ENCODE measurements at places on chromosomes 1 and 21.
A peak's percentile ranks its signal among the peaks of the same experiment; 100 is the strongest.

DNA sequence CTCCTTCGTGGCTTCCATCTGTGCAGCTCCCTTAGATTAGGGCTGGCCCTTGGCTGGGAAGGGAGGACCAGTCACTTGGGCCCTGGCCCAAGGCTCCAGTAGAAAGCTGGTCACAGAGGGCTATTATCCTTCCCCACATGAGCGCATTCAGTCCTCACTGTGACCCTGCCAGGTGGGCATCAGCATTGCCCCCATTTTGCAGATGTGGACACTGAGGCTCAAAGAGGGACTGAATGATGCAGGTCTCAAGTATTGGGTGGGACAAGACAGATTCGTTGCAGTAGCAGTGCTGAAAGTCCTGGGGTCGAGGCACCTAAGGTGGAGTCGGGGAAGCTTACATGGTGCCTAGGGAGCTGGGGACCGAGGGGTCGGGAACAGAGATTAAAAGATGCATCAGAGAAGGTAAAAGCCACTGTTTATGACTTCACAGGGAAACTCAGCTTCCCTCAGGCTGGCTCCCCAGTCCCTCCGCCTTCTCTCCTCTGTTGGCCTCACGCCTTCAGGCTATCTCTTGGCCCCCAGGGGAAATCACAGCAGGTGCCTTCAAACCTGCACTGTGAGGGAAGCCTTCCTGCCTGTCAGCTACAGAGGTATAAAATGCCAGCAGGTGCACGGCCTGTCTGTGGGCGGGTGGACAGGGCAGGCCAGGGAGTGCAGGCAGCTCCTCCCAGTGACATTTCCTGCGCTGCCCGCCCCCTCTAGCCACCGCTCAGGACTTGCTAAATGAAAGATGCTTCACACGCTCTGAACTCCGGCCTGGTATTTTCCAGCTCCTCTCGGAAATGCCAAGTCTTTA, 178.4 kb downstream of the GRIK3 start:
- no peak for DNase-seq

- DNase-seq = no peak
Observed at GRCh38 chr1:175209493-175209921, 16.9 kb upstream of the KIAA0040 start.

DNA sequence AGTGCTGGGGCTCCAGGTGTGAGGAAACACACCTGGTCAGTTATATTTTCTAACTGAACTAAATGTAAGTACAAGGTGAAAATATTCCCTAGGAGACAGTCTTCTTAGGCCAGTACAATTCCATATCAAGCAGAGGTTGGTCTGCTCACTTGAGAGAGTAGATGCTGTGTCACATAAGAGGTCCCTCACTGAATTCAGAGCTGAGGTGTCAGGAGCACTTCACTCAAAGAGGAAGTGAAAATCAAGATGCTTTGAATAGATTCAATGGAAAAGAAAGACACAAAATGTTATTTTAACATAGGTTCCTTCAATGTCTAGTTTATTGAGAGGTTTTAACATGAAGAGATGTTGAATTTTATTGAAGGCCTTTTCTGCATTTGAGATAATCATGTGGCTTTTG, 4.3 kb upstream of the FCRL3 start:
- DNase-seq = no peak

GRCh38 chr1:23868557-23869016, 497 bp upstream of the FUCA1 start:
- DNase-seq = no peak

DNA sequence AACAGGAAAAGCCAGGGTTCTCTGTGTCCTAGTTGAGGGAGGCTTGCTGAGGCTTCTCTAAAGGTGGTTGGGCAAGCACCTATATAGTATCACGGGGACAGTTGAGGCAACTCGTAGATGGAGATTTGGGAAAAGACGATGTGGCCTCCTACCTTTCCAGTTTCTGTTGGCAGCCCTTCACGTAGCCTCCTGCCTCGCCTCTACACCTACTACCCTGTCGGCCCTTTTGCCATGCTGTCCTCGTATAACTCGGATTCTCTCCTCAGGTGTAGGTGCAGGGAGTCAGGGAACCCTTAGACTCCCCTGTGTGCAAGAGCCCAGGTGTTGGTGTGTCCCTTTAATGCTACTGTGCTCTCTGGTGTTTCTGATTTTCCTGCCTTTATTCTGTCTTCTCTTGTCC, 10.3 kb downstream of the ZNF692 start:
- no peak for DNase-seq

DNA sequence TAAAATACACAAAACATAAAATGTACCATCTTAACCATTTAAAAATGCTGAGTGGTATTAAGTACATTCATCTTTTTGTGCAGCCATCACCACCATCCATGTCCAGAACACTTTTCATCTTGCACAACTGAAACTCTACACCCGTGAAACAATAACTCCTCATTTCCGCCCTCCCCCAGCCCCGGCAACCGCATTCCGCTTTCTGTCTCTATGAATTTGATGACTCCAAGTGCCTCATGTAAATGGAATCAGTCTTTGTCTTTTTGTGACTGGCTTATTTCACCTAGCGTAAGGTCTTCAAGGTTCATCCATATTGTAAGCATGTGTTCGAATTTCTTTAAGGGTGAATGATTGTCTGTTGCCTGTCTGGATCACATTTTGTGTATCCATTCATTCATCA, 37.2 kb downstream of the SCCPDH start:
- no peak for DNase-seq

DNA sequence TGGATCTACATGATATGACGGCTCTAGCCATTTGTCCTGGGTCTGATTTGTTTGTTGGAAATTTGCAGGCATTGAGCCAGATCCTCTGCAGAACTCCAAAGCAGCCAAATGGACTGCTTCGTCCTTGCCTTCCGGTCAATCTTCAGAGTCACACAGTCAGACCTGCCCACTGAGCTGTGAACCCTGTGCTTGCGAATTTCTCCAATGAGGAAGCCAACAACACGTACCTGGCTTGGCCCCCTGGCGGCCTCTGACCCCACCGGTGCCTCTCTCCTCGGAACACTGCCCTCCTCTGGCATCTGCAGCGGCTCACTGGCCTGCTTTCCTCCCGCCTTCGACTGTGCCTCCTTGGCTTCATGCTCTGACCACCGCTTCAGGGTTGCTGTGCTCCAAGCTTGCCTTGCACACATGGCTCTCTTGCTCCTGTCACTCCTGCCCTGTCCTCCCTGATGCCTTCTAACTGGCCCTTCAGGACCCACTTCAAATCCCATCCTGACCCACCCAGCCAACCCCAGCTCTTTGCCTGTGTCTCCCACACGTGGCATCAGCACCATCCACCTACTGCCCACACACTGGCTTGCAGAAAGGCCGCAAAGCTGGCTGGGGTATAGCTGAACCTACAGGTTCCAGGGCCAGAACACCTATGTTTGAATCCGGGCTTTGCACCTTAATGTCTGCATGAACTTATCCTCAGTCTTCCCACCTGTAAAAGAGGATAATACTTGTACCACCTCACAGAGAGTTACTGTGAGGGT, 128.2 kb downstream of the KCNN3 start:
- DNase-seq = peak; percentile 70

DNA sequence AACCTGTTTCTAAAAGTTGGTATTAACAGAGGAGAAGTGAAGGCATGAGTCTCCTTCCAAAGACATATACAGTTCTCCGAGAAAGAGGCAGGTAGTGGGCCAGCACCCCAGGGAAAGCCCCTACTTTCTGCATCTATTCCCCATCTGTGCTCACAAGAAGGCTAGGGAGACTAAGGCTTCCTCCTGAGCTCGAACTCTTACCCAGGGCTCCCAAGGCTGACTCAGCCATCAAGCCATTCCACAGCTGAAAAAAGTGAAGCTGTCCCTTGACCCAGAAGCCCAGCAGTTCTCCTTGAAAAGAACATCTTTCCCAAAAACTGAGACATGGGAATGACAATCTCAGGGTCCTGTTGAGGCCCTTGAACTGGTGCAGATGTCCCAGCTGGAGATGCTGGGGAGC, 1.9 kb upstream of the PADI3 start:
- DNase-seq = no peak

- DNase-seq = no peak
Observed at GRCh38 chr1:202146993-202147392, 2.5 kb upstream of the ARL8A start.

DNA sequence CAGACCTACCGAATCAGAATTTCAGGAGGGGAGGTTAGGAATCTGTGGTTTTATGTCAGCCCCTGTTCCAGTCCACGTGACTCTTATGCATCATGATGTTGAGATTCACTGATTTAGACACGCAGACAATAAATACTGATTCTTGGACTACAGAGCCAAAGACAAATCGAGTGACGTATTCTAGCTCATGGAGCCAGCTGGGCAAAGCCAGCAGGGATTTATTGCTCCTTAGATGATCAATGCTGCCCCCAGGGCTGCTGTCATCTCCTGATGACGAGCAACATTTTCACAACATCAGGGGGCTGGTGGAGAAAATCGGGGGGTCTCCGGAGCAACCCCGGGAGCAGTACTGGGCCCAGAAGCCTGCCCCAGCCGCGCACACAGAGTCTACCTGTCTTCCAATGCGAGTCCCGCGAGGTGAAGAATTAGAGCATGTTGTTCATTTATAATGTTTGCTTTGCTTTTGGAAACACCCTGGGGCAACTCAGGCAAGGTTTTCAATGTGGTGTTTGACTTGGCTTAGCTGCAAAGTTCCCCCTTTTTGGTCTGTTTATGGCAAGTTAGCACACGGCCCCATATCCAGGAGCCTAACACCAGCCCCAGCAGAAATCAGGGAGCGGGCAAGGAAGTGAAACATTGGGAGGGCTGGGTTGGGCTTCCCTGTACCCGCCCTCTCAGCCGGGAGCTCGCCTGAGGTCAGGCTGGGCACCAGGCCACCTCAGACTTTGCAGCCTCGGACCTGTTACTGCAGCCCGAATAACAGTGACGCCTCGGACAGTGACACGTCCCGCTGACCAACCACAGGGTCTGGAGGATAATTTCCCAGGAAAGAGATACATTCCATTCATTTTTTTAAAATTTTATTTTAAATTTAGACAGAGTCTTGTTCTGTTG, 19.9 kb upstream of the CLDN14 start:
- DNase-seq = no peak

DNA sequence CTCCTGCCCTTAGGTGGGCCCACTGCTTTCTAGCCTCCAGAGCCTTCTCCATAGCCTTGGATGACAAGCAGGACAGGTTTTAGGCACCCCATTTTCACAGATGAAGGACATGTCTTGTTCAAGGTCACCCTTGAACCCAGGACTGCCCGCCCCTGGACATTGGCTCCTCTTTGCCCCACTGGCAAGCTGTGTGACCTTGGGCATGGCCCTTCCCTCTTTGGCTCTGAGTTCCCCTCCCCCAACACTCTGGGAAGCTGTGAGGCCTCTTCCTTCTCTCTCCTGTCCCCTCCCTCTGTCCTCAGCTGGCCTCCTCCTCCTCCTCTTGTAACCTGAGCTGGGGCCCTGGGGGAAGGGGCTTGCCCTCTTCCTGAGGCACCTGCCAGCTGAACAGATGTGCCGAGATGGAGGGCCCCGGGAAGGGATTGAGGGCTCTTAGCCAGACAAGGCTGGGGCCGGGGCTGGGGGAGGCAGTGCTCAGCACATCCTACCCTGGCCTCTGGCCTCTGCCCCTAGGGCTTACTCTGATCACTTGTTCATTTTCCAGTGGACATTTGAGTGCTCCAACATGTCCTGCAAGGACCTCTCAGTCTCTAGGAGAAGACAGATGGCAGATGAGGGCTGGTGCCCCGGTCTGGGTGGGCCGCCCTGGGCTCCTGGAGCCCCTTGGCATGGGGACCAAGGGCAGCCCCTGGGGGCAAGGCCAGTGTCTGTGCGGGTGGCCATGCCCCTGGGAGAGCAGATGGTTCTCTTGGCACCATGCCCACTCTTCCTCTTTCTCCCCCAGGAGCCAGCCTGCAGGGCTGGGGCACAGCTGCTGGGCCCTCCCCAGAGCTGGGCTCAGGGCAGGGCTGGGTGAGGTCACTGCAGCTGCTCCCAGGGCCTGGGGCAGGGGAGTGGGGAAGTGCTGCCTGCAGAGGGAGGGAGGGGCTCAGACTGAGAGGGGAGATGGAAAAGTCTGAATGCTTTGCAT, 10.7 kb downstream of the FOXO6 start:
- DNase-seq = peak; percentile 96

GRCh38 chr1:90926971-90927370, 94.9 kb downstream of the ZNF644 start:
- no peak for DNase-seq

- no peak for DNase-seq
Observed at GRCh38 chr1:227124473-227124872, 184.4 kb downstream of the COQ8A start.

- DNase-seq = no peak
Observed at GRCh38 chr1:110879758-110880606, 7.0 kb downstream of the CD53 start.

DNA sequence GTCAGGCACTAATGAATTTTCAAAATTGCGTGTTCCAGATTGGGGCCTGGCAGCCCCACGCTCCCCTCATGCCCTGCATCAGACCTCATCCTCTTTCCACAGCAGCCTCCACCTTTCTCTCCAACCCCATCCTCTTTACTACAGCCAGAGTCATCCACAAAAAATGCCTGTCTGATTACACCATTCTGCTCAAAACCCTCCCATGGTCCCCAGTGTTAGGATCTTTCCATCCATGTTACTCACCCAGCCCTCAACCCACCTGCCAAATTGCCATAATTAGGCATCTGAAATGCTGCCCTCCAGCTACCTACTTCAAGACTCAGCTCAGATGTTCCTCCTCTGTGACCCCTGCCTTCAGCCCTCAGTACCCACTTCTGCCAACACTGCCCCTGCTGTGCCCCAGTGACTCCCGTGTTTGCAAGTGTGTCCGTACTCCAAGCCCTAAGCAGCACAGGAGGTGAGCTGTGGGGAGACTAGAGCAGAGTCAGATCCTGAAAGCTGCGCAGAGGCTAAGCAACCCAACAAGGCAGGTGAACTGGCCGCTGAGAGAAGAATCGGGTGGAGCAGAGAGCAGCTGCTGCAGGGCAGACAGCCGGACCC, 715 bp upstream of the ARTN start:
- no peak for DNase-seq

DNA sequence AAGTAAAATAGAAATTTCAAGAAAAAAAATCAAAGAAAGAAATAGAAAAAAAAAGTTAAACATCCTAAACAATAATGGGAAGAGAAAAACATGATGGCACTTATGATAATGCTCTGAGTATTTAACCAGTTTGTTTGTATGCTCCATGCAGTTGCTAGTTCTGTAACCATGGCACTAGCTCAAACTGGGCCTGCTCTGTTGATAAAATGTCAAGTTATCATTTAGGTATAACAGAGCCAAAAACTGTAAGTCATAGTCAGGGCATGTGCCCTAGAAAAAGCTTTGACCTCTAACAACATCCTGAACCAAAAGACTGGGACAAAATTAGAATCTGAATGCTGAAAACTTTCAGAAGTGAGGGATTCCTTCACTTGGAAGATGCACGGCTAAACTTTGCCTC, 148.9 kb downstream of the KCNT2 start:
- no peak for DNase-seq

- peak; percentile 22 for DNase-seq
Observed at GRCh38 chr1:61082311-61083012, at the start of gene NFIA. Gene NFIA, plus strand, starts transcription at chr1:61082561.

DNA sequence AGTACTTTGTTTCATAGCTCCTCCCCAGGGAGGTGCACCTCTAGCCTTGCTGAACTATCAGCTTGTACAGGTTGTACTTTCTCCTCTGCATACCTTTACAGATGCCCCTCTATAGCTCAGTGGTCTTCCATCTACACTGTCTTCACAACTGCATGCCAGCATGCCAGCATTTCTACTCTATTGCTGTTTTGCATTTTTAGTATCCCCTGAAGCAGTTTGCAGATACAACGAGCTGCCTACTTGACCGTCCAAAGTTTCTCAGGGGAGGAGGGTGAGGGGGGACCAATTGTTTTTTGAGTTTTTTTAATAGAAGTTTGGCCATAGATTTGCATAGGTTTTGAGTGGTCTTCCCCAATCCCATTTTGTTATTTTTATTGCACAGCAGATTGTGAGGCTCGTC, 27.6 kb upstream of the CTH start:
- no peak for DNase-seq

Measured in WERI-Rb-1 (cell line).